ENCODE measurements at places on chromosomes 6 and 20.

DNA sequence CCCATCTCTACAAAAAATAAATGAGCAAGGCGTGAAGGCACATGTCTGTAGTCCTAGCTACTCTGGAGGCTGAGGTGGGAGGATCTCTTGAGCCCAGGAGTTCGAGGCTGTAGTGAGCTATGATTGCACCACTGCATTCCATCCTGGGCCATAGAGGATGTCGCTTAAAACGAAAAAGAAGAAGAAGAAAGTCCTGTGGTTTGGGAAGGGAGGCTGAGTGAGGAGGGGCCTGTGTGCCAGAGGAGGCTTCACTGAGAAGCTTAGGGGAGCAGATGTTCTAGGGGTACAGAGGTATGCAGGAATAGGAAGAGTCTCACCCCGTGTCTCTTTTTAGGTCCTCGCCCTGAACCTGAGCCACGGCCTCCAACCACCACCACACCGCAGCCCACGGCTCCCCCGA lies 4.2 kb downstream of the MMP9 start:
- no peak for DNase-seq

DNA sequence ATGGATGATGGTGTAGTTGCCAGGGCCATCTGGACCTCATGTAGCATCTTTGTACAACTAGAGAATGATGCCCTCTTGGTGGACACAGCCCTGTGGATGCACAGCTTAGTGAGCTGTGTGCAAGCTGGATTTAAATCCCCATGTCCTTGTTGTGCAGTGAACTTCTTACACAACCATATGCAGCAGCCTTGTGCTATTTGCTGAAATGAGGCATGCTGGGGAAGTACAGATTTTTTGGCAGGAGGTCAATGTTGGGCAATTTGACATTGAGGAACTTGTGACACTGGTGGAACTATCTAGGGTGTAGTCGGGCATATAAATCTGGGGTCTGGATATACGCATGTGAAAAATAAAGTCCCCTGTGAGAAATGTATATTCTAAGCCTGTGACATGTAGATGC lies 5.8 kb upstream of the CDC5L start:
- no peak for DNase-seq

DNA sequence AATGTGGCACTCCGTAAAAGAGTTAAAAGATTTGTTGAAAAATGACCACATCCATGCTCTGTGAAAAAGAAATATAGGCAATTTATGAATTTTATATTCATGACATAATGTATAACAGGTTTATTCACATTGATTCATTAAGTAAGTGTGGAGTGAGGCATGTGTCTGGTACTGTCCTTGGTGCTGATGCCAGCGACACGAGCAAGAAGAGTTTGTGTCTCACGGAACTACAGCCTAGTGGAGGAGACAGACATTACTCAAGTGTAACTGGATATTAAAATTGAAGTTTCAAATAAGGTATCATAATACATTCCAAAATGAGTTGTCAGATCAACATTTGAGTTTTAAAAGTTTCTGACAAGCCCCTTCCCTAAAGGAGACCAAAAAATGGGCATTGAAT lies 158.2 kb upstream of the PRND start:
- no peak for DNase-seq

DNA sequence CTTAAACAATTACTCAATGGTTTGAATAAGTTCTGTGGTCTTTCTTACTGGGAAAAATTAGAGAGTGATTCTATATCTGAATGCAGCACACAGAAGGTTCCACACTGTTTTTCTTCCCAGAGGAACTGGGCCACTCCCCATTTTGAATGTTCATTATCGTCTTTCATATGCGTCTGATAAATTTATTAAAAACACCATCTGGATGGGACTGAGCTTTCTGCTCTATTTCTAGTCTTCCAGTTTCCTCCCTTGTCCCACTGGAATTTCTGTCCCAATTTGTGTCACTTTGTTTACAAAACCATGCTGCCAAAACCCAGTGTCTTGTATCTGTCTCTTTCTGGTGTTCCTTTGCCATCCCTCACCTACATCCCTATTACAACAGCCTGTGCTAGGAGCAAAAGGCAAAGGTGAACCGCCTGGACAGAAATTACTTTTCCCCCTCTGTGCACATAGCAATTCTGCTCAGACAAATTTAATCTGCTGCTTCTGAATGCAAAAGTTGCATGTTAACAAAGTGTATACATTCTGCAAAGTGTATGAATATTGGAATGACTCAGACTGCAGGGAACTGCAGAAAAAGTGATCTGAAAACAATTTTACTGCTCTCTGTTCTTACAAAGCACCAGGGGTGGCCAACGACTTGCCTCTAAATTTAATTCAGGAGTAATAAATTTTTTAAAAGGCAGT lies 333.6 kb downstream of the BTBD9 start:
- DNase-seq, result no peak

GRCh38 chr6:51963980-51964379 lies 123.4 kb downstream of the PKHD1 start:
- no peak for DNase-seq

DNA sequence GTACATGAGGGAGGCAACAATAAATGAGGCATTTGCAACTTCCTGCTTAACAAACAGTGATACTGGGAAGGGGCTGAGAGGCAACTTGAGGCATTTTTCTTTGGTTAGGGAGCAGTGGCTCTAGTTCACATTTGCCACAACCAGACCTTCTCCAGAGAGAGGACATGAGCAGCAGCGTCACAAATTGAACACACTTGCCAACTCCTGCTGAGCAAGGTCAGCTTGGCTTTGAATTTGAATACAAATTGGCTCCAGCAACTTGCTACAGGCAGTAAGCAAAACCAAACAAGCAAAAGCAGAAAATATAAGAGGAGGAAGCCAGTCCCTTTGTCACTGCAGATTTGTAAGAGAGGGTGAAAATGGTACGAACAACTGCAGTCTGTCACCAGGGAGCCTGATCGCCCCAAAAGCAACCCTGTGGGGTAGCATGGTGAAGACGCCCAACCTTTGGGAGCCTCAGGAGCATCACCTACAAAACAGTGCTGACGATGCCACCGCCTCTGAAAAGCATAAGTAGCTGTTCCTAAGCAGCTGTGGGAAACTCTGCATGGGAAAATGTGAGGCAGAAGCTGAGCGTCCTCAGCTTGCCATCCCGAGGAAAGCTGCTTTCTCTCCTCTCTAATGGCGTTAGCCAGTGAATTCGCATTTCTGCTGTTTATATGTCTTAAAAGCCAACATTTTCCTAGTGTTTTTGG lies 378.7 kb downstream of the RNGTT start:
- no peak for DNase-seq

DNA sequence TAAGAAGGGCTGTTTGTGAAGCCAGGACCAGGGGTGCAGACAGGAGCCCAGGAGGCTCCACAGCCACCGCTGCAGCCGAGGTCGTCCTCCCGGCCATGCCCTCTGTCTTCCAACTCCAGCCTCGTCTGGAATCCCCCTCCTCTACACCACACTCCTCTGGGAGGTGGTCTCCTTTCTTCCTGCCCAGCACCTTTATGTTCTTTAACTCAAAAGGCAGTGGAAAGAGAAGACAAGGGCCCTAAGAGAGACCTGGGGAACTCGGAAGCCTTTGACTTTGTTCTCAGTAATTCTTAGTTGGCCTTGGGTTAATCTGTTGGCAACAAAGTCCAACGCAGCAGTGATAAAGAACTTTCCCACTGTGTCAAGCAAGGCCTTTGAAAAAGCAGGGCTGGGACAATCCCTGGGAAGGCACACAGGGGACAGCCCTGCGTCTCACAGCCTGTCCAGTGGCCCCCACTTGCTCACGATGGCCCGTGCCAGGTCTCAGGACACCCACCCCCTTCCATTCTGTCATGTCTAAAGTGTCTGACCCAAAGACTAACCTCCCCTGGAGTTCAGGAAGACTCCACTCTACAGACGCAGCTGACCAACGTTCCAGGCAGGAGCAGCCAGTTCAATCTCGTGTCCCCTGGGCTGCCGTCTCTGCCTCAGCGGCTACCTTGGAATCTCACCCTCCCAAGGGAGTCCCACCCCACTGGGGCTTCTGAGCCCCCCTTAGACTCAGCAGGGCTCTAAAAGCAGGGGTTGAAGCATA lies 42.8 kb upstream of the FAM50B start:
- DNase-seq, result no peak

- no peak for DNase-seq
These were observed 85.7 kb downstream of the HIVEP1 start for GRCh38 chr6:12097791-12098190.

DNA sequence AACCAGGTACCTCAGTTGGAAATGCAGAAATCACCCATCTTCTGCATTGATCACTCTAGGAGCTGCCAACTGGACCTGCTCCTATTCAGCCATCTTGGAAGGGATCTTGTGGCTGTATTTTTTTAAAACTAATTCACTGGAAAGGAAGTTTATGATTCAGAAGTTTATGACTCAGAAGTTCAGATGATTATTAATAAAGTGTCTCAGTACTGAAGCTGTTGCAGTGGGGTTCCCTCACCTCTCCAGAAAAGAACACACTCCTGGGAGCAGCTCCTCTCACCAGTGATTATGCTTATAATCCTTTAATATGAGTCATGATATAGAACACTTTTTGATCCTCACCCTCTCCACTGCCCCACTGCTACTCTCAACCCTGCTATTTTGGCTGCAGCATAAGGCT lies 291.2 kb upstream of the HS3ST5 start:
- DNase-seq, result no peak

- DNase-seq, result no peak
These were observed 111.8 kb downstream of the EDN3 start for GRCh38 chr20:59412181-59412580.

DNA sequence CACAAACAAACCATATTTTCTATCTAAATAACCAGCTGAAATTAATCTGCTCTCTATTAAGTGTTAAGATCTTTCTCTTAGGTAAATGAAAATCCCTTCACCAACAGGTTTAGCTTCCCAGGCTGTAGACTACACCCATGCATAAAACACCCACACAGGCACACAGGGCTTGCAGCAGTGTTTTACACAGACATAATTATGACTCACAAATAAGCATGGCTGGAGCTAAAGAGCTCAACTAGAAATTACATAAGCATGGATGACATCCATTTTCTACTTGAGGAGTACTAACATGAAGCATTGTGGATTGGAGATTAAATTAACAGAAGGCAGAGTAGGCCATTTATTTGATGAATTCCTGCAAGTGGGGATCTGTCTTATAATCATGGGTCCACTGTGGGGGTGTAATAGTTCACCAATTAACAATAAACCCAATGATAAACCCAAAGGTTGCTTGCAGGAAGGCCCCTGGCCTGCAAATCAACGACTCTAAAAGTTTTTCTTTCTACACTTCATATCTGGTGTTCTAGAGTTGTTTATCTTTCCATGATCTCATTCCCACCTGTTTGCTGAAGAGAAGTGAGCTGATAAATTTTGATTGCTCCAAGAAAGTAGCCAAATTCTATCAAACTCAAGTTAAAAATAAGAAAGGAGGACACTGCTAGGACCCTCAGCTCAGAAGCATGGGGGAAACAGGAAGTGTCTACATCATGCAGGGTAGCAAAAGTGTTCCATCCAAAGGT lies 33.8 kb upstream of the E2F3 start:
- no peak for DNase-seq

- DNase-seq, result no peak
These were observed 109.8 kb downstream of the SYCP2 start for GRCh38 chr20:59823491-59824259.

GRCh38 chr20:16955971-16956370 lies 207.8 kb downstream of the OTOR start:
- no peak for DNase-seq

DNA sequence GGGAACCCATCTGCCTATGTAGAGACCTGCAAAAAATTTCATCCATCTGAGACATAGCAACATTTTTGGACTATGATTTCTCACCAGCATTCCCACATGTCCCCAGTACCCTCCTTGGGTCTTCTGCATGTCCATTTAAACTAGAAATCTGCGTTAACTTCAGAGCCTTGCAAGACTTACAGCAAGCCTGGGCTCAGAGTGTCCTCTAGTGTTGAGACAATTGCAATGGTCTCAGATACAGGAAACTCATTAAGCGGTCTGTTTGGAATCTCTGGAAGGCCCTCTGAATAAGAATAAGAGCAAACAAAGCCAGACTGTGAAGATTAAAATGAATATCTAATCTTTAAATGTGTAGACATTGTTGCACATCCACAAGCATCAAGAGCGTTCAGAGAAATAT lies 20.5 kb upstream of the PI3 start:
- DNase-seq, result no peak

GRCh38 chr6:38552121-38552520 lies 87.6 kb downstream of the BTBD9 start:
- DNase-seq, result no peak

- no peak for DNase-seq
These were observed 83.7 kb downstream of the YTHDF1 start for GRCh38 chr20:63132131-63132714.

GRCh38 chr6:108766886-108767285 lies 81.3 kb upstream of the ARMC2 start:
- no peak for DNase-seq

GRCh38 chr6:99114769-99115406 lies 167.1 kb upstream of the FBXL4 start:
- no peak for DNase-seq

DNA sequence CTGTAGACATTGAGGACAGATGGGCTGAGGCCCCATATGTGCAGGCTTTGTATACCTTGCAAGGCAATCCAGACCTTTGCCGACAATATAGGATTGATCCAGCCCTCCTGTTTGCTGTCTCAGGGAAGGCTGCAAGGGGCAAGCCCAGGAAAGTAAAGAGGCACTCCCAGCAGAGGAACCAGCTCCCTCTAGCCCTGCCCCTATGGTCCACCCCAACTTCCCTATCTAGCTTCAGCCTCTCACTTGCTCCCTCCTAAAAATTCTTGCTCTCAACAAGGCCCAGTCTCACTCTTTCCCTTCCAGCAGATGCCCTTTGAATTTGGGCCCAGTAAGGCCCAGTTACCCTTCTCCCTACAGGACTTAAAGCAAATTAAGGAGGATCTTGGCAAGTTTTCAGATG lies 92.6 kb downstream of the JARID2 start:
- no peak for DNase-seq

GRCh38 chr6:84242265-84242664 lies 14.8 kb upstream of the CEP162 start:
- DNase-seq, result no peak

- no peak for DNase-seq
These were observed 120.9 kb upstream of the IRAK1BP1 start for GRCh38 chr6:78746457-78746856.

GRCh38 chr20:20837574-20838021 lies 125.2 kb upstream of the RALGAPA2 start:
- DNase-seq, result no peak

GRCh38 chr20:57612436-57612835 lies 7.8 kb downstream of the ZBP1 start:
- DNase-seq, result no peak

GRCh38 chr6:127402890-127403617 lies 56.1 kb downstream of the KIAA0408 start:
- DNase-seq, result no peak

DNA sequence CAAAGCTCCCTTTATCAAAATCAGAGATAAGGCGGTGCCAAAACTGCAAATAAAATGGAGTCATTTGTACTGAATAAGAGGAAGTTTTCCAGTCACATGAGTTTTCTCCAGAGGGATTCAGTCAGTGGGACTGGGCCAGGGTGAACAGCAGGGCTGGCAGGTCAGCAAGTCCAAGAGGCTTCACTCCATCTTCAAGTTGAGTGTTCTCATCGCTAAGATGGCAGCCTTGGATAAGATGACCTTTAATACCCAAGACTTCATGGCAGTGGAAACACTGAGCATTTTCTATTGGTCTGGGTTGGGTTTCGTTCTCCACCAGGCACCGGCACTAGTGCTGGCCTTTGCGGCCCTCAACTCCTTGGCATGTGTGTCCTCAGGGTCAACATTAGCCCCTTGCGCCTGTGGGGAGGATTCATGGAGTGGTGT lies 29.3 kb upstream of the IGF2R start:
- DNase-seq, result no peak
